Eye (tissue), 1 donor: ENCODE measurements at places on chromosomes 4 and X.

DNA sequence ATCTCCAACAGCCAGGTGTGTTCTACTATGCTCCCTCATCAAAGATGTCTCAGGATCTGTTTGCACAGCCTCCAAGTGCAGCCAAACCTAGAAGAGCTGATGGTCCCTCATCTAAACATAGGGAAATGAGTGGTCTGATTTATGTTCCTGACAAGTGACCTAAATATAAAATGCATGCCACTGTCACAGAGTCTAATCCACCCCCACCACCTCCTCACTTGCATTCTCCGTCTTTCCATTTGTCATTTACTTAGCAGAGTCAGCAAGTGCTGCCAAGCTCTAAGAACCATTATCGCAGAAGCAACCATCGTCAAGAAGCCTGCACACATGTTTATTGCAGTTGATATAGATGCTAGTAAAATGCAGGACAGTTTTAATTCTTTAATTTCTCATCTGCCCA is 33.1 kb upstream of the VCX3A start:
- DNase-seq = no peak

DNA sequence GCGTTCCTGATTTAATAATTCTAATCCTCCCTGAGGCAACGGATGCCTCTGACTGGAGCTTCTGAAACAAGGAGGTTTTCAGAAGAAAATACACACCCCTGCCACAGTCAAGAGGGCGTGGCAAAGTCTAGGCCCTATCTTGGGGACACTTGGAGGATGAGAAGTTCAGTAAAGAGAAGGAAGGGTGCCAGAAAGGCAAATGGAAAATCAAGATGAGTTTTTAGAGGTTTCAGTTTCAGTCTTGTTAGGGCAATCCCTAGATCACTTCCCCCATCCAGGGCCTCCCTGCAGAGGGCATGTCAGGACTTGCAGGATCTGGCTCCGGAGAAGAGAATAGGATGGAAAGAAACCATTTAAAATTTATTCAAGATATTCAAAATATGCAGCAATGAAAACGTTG is 28.5 kb upstream of the FGF2 start:
- peak; percentile 57 for DNase-seq

DNA sequence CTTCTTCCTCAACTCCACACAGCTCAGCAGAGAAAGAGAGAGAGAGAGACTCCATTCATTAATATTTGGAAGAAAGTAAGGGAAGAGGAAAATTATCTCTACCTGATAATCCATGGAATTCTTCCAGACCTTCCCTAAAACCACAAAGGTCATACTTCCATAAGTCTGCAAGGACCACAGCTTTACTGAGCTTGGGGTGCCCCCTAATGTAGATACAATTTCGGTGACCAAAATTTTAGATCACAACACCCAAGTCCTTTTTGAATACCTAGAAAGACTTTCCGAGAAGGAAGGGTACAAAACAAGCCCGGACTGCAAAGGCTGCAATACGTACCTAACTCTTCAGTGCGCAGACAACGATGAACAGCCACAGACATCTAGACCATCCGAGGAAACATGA is 523.9 kb downstream of the GLUD2 start:
- DNase-seq = no peak

GRCh38 chrX:66046612-66047235 is 6.8 kb upstream of the VSIG4 start:
- no peak for DNase-seq

- DNase-seq = no peak
These were observed 265.4 kb upstream of the SLC7A11 start for GRCh38 chr4:138507522-138507921.

DNA sequence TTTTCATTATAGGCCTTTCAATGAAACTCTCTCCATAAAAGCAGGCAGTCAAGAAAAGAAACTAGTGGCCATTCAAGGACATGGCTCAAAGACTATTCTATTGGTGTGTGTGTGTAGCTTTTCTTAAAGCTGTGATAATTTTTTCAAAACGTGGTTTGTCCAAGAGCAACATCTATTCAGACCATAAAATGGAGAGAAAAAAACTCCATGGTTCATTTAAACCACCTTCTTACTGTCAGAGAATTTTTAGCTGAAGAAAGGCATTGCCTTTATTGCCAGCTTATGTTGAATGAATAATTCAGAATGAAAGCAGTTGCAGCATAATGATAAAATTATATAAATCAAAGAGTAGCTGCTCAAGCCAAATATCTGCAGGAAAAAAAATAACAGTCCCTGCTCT is 325.5 kb downstream of the PCDH18 start:
- DNase-seq = no peak

GRCh38 chr4:41146716-41147506 is 67.4 kb downstream of the APBB2 start:
- peak; percentile 73 for DNase-seq

DNA sequence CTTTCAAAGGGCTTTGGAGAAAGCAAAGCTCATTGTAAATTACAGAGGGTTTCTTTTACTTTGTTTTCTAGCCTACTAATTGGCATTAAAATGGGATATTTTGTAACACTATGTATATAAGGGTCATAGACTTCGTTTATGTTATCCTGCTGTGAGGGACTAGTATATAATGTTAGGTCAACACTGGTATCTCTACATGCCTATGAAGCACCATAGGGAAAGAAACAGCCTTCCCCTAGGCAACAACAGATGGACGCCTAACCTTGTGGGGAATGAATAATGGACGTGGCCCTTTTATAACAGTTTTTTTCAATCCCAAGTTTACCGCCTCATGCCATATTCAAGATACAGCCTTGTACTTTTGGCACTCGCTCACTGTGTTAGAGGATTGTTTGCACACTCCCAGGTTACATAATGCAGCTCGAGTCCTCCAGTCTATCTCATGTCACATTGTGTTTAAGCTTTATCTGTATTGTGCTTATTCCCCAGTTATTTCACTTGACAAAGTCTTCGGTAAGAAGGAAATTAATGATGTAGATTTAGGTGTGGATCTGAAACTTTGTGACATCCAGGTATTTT is 711.0 kb downstream of the RPA4 start:
- no peak for DNase-seq

GRCh38 chrX:120514236-120514635 is 45.1 kb upstream of the LAMP2 start:
- no peak for DNase-seq

GRCh38 chr4:37602454-37603069 is 83.6 kb downstream of the RELL1 start:
- no peak for DNase-seq
